Nephron progenitor cell (in vitro differentiated cells): ENCODE measurements at places on chromosomes 2 and 18.

DNA sequence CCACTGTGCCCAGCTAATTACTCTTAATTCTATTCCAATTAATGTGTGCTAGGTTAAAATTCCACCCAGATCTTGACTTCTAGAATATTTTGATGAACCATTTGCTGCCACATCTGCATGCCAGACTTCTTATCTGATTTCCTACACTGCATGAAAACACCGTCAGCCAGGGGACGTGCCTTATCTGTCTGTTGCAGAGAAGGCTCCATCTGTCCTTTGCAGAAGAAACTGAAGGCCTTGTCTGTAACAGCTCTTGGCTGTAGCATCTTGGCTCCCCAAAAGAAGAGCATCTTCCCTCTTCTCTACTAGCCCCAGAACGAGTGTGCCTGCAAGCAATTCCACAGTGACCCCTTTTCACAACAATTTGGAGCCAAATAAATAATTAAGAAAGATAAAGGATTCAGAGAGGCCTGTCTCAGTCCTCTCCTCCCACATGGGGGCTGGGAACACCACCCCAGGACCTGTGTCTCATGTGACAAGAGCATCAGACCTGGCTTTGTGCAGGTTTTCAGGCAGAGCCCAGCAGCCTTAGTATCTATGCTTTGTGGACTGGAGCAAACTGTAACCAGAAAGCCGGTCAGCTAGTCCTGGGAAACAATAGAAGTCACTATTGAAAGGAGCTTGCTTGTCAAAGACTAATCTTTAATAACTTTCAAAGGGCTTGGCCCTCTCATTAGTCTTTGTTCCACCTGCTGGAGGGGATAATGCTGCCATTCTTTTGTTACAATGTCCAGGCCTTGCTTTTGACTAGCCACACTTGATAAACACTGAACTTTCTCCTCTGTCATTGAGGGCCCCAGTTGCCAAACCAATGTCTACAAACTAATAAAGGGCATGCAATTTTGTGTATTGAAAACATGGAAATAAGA is 84.0 kb upstream of the NEUROD1 start:
- DNase-seq, result no peak
- peaks cover 20% of the 10 kb centered on the region for H3K4me1 ChIP-seq
- no peak overlapping the region for H3K27ac ChIP-seq
- peaks cover 5% of the 10 kb centered on the region for H3K27me3 ChIP-seq
- H3K36me3 ChIP-seq, result no peaks in the 10 kb centered on the region

DNA sequence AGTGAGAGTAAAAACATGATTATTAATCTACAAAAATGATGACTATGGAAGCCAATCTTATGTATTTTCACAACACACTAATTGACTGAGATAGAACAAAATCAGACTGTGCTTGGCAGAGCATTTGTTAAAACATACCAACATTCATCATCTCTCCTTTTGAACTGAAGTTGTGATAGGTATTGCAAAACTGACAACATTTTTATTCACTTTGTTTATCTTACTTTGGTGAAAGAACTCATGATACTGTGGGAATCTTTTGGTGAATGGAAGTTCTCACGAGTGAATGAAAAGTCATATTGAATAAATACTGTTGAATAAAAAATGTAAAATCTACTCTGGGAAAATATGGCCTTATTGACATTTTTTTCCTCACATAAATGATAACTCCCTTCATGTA is 1430.2 kb upstream of the PIK3C3 start:
- no peak overlapping the region for H3K4me3 ChIP-seq
- no peak for DNase-seq
- no peak overlapping the region for H3K27ac ChIP-seq
- no peaks in the 10 kb centered on the region for H3K36me3 ChIP-seq

GRCh38 chr2:54741250-54741649 is 17.8 kb downstream of the EML6 start:
- no peak overlapping the region for H3K27ac ChIP-seq
- no peaks in the 10 kb centered on the region for H3K36me3 ChIP-seq
- H3K27me3 ChIP-seq, result peaks cover 15% of the 10 kb centered on the region
- H3K4me1 ChIP-seq, result peaks cover 8% of the 10 kb centered on the region
- no peak overlapping the region for H3K4me3 ChIP-seq
- DNase-seq, result no peak

- no peak overlapping the region for H3K4me3 ChIP-seq
- peaks cover 8% of the 10 kb centered on the region for H3K27me3 ChIP-seq
- H3K27ac ChIP-seq, result peak overlapping the region; percentile 78
- DNase-seq, result no peak
- H3K36me3 ChIP-seq, result peaks cover 15% of the 10 kb centered on the region
Observed at GRCh38 chr2:217832987-217833386, 169.8 kb downstream of the TNS1 start.

GRCh38 chr2:167756446-167756845 is 490.9 kb downstream of the STK39 start:
- peaks cover 5% of the 10 kb centered on the region for H3K4me1 ChIP-seq
- no peaks in the 10 kb centered on the region for H3K36me3 ChIP-seq
- DNase-seq, result no peak
- H3K27ac ChIP-seq, result no peak overlapping the region
- no peak overlapping the region for H3K4me3 ChIP-seq
